ENCODE measurements at places on chromosomes 6 and 20. TPM values are rescaled to one million over a fixed set of nuclear protein-coding genes. Genes with fewer than 3 reads are reported as not detected.

DNA sequence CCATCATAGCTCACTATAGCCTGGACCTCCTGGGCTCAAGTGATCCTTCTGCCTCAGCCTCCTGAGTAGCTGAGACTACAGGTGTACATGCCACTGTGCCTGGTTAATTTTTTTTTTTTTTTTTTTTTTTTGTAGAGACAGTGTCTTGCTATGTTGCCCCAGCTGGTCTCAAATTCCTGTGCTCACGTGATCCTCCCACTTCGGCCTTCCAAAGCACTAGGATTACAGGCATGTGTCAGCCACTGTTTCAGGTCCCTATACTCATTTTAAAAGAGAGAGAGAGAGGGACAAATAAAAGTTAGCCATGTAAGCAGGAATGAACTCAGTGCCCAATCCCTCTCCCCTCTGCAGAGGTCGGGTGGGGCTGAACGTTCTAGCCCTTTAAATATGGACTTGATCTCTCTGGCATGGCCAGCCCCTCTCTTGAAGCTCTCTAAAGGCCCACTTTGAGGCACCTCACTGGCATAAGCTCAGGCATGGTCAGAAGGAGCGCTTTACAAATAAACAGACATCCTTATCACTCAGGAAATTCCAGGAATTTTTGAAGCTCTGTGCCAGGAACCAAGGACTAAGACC, 9.0 kb upstream of the SERPINB1 start:
- no peaks in the 10 kb centered on the region for H3K36me3 ChIP-seq
- H3K4me3 ChIP-seq: no peak overlapping the region
- H3K4me1 ChIP-seq: no peaks in the 10 kb centered on the region
- DNase-seq: no peak
- H3K27ac ChIP-seq: no peak overlapping the region
- no peaks in the 10 kb centered on the region for H3K27me3 ChIP-seq

DNA sequence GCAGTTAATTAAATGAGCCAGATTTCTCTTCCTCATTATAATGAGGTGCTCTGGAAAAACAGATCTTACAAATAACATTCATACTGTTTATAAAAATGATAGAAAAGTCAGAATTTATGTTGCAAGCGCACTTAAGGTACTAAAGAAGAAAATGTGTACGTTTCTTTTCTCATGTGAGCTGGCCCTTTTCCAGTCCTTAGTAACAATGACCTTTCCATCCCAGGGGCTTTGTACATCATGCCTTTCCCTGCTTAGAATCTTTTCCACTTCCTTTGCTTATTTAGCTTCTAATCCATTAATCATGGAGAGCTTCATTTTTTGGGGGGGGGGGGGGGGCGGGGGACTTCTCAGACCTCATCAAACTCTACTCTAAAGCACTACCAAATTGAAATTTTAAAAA, 4.8 kb downstream of the FBXO5 start:
- DNase-seq: no peak
- H3K4me1 ChIP-seq: peaks cover 6% of the 10 kb centered on the region
- no peak overlapping the region for H3K27ac ChIP-seq
- H3K27me3 ChIP-seq: no peaks in the 10 kb centered on the region
- H3K36me3 ChIP-seq: no peaks in the 10 kb centered on the region

DNA sequence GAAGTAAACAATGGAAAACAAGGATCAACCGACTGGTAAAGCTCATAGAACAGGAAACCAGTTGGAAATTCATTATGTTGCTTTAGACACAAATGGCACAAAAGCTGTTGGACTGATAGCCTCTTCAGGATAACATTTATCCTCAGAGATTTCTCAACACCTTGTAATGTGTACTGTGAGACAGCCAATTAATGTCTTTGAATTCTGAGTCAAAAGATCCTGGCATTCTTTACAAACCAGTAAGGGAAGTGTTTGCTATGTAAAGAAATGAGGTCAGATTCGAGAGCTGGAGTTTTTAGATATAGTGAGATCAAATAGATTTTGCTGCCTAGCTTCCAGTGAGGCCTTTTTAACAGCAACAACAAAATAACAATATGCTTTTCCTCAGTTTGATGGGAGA, 439.2 kb downstream of the C6orf118 start:
- no peak for DNase-seq
- H3K36me3 ChIP-seq: no peaks in the 10 kb centered on the region
- H3K27me3 ChIP-seq: no peaks in the 10 kb centered on the region
- no peaks in the 10 kb centered on the region for H3K4me1 ChIP-seq
- H3K27ac ChIP-seq: no peak overlapping the region

DNA sequence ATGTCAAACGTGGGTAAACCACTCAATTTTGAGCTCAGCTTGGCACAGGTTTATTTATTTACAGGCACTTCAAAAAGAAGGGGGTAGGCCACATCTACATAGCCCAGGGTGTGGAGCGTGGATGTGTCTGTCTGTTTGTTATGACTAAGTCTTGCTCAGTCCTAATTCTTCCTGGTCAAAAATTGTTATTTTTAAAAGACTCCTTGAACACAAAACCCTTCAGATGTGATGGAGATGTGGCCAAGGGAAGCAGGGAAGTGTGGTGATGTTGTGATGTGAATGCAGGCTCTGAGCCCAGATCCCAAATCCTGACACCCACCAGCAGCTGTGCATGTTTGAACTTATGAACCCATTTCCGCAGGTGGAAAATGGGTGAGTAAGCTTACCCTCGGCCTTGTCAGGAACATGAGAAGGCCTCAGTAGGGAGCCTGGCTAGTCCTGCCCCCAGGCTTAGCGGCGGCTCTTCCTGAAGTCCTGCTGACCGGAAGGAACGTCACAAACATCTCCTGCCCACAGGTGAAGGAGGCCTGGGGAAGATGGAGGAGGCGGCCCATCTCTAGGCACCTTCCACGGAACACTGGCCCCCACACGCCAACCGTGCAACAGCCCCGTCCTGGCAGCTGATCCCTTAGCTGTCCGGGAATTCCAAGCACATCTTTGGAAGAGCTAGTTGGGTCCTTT, 119.7 kb downstream of the MYLK4 start:
- no peak overlapping the region for H3K27ac ChIP-seq
- H3K36me3 ChIP-seq: no peaks in the 10 kb centered on the region
- DNase-seq: no peak
- H3K27me3 ChIP-seq: no peaks in the 10 kb centered on the region

The ZNF292 gene
- 28.0 TPM for total RNA-seq

The GPX5 gene
- not detected for total RNA-seq

DNA sequence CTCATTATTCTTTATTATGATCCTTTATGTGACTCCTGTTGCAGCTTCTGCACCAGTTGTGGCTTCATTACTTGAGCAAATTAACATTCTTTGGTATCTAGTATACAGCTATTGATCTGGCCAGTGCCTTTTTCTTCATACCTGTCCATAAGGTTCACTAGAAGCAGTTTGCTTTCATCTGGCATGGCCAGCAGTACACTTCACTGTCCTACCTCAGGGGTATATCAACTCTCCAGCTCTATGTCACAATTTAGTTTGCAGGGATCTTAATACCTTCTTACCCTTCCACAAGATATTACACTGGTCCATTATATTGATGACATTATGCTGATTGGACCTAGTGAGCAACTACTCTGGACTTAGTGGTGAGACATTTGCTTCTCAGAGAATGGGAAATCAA, 46.6 kb downstream of the VTA1 start:
- H3K4me1 ChIP-seq: no peaks in the 10 kb centered on the region
- H3K27ac ChIP-seq: no peak overlapping the region
- H3K27me3 ChIP-seq: no peaks in the 10 kb centered on the region
- no peak for DNase-seq
- H3K4me3 ChIP-seq: no peak overlapping the region

GRCh38 chr6:119581220-119581619, 231.7 kb upstream of the MAN1A1 start:
- no peak for DNase-seq
- no peaks in the 10 kb centered on the region for H3K27me3 ChIP-seq
- H3K4me1 ChIP-seq: no peaks in the 10 kb centered on the region
- no peak overlapping the region for H3K4me3 ChIP-seq

DNA sequence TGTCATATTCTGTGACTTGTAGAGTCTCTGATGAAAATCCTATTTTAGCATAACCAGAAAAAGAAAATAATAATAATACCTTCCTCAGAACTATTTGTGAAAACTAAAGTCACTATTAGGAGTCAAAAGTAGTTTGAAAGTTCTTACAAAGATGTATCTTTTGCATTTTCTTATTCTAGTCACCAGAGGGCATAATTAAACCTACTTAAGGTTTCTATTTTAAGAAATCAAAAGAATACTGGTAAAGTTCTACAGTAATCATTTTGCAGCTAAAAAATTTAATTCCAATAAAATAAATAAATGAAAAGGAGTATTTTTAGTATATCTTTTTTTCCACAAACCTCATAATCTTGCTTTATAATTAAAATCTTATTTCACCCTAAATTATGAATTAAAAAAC, 28.0 kb upstream of the MCM9 start:
- H3K27ac ChIP-seq: no peak overlapping the region
- H3K36me3 ChIP-seq: no peaks in the 10 kb centered on the region
- no peak for DNase-seq
- H3K4me1 ChIP-seq: no peaks in the 10 kb centered on the region
